ENCODE measurements at places on chromosomes 5 and 9.

- DNase-seq, result no peak
These were observed 369.0 kb downstream of the MAT2B start for GRCh38 chr5:163874431-163874830.

GRCh38 chr9:113012492-113012891 is 500 bp upstream of the ZNF883 start:
- no peak for DNase-seq

- no peak for DNase-seq
These were observed 84.2 kb downstream of the YIPF5 start for GRCh38 chr5:144086295-144086694.

DNA sequence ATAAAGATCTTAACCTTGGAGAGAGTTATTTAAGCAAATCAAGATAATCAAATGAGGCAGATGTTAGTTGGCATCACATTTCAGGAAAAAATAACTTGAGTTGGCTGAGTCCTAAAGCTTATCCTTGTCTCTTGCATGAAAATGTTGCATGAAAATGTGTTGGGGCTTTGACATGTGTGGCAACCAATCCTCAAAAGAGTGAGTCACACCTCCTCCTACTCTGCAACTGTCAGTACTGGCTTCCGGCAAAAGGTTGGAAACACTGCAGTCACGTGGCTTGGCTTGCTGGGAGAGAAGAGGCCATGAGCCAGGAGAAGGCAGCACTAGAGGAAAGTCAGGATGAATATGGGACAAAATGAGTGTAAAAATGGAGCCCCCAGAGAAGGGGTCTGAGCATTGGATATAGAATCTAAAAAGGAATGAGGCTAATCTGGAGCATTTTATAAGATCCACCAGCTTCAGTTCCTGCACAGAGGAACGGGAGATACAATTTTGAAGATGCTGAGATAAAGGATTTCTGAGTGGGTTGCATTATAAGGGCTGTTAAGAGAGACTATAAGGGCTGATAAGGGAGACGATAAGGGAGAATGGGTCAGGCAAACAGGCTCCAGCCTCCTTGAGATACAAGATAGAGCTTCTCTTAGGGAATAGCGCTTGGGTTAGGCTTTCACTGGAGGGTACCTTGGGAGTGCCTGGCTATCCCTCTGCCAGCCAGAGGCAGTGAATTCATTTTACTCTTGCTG is 43.1 kb downstream of the SPATA31D1 start:
- peak; percentile 85 for DNase-seq

- no peak for DNase-seq
These were observed 455 bp downstream of the KIF20A start for GRCh38 chr5:138179277-138179857.

DNA sequence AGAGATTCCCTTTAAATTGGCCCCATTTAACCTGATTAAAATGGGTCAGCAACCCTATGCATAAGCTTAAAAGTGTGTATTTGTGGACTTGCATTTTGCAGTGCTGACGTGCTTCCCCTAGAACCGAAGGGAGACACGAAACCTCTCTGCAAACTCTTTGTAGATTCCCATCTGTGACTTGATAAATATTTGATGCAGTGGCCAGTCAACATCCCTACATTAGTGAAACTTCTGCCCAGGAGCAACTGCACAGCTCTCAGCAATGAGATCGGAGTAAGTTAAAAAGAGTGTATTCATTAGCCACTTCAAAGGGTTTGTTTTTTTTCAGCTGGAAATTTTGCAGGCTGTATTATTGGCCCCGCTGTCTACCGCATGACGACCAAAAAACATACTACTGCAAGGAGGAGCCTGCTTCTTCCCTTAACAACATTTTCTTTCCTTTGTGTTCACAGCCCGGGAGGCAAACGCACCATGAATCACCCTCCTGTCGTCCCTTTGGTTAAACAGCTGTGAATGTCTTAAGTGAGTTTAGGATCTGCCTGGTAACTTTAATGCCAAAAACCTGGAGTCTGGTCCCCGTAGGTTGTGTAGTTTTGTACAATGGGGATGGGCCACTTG is 38.0 kb upstream of the TCERG1 start:
- peak; percentile 57 for DNase-seq

DNA sequence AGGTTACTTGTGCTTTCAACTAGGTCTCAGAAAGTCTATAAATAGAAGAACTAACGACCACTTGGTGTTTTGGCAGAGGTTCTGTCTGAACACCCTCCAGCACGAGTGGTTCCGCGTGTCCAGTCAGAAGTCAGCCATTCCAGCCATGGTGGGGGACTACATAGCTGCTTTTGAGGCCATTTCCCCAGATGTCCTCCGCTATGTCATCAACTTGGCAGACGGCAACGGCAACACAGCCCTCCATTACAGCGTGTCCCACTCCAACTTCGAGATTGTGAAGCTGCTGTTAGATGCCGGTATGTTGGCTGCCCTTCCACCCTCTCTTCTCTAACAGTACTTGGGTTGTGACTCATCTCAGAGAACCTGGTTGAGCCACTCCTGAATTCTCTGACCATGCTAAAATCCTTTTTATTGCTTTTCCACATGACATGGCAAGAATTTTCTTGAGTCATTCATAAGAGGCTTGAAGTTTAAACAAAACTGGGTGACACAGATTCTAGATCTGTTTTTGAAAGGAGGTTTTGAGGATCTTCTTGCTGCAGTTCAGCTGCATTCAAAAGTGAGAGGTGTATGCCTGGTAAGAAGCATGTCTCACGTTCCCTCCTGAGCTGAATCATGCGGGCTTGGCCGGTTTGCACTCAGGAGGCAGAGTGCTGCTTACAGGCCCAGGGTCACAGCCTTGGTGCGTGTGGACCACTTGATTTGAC is 103.1 kb upstream of the DMRT1 start:
- DNase-seq, result peak; percentile 98

DNA sequence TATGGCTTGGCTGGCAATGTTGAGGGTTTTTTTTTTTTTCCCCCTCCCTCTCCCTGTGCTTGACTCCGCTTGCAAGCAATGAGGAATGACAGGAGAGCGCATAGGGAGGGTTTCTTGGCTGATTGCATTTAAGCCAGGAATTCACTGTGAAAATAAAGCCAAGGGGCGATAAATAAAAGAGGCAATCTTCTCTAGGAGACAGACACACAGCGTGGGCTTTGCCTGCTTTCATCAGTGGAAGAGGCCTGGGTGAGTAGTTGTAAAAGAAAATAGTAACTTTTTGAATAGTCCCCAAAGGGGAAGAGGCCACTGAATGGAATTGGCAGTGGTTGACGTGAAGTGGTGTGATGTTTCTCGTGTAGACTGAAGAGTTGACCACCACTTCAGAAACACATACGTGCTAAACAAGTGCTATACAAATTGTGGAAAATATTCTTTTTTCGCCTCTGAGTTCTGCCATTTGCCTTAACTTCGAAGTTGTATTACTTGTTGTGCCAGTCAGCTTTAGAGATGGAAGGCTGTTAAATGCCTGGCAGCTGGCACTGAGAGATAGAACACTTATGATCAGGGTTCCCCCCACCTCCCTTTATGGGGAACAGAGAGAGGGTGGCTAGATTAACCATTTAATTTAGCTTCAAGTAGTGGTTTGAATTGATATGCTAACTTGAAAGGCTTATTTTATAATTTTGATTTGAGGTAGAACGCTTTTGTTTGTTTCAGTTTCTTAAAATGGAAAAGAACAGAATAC is 3.0 kb downstream of the ZSWIM6 start:
- DNase-seq, result peak; percentile 71

DNA sequence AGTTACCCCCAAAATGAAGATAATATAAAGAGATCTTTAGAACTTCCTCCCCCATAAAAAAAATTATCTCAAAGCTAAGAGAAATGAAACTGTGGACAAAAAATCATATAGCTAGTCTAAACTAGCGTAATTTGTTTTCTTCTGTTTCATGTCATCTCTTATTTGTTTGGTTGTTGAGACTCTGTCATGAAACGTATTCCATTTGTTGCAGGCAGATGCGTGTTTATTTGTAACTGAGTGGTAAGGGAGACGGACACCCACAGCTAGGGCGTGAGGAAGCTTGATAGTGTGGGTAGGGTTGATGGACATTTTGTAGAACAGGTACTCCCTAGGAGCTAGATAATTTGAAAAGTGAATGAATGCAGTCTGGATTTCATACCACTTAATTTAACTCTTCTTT is 41.9 kb downstream of the OSTF1 start:
- no peak for DNase-seq

GRCh38 chr9:120619751-120620655 is 40.0 kb upstream of the CDK5RAP2 start:
- DNase-seq, result peak; percentile 70

All from renal cortical epithelial cell (primary cell).